ENCODE measurements at places on chromosomes 1 and 21.
A peak's percentile ranks its signal among the peaks of the same experiment; 100 is the strongest.

- no peak for DNase-seq
Measured at GRCh38 chr1:29889776-29890175, 653.5 kb downstream of the PTPRU start.

GRCh38 chr1:154193821-154194220, 1.9 kb upstream of the TPM3 start:
- DNase-seq, result no peak

- no peak for DNase-seq
Measured at GRCh38 chr1:18387307-18387706, 93.4 kb upstream of the KLHDC7A start.

DNA sequence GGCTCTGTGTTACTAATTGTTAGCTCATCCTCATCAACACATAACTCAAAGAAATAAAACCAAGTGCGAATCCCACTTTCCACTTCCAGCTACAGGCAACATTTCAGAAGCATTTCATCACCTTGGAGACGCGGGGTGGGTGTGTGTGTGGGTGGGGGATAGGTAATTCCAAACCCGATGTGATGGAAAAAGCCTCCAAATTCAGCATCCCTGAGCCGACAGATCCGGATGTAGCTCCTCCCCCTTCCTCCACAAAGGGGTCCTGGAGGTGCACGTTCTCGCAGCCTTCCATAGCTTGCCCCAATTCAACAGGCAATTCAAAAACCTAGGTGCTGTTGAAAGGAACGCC, 486 bp downstream of the HSPA13 start:
- DNase-seq, result no peak

DNA sequence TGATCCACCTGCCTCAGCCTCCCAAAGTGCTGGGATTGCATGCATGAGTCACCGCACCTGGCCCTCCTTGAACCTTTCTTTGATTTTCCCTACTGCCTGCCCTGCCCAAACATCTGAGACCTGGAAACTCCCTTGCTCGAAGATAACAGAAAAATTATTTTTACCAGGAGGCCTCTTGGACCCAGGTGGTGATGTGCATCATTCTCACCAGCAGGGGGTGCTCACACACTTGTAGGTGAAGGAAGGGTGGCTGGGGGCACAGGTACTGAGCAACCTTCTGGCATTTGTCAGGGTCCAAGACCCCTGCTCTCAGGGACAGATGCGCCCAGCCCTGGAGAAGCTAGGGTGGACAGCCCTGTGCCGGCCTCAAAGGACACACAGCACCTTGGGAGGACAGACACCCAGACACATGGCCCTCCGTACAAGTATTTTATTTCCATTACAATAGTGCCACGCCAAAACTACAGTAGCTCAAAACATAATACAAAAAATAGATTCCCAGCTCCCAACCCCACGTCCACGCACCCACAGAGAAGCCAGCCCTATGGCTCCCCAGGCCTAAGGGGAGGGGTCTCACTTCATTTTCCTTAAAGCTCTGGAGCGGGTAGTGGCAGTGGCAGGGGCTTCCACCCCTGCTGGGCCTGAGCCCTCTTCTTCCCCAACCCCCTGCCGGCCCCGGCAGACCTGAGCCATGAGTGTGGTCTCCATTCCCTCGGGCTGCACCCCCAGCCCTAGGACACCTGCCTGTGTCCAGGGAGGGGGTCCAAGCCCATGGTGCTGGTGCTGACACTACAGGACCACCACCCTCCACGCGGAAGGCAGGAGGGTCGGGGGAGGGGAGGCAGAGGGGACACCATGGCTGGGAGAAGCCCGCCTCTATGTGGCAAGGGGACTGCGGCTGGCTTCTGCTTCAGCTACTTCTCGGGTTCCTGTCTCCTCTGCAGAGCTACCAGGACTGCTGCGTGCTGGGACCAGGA, 40.4 kb upstream of the EIF4G3 start:
- peak; percentile 88 for DNase-seq

DNA sequence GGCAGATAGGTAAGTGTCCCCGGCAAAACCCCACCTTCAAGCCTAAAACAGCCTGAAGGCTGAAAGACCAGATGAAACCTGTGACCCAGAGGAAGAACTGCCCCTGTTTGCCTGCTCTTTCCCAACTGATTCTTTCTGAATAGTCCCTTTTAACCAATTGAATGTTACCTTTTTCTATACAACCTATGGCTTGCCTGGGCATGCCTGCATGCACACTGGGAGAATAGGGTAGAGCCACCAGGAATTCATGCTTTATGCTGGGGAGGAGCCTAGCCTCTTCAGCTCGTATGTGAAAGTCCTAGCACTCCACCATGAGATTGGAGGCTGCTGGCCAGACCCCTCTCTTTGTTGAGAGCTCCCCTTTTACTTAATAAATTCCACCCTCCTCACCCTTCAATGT, 340.0 kb downstream of the PTBP2 start:
- no peak for DNase-seq

DNA sequence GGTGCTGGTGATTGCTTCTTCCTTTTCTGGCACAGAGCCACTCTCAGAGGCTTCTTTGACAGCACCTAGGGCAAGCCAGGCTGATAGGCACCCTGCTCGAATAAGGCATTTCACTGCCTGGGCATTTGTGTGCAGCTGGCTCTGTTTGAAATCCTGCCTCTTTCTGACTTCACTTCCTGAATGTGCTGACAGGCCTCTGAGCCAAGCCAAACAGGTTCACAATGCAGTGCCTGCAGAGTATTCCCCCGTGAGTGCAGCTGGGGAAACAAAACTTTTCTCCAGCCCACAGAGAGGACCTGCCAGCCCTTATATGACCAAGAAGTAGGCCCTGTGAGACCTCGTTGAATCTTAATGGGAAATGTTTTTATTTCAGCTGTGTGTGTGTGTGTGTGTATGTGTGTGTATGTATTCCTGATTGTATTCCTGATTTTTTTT, 10.4 kb downstream of the JUN start:
- no peak for DNase-seq

- DNase-seq, result no peak
Measured at GRCh38 chr1:3673381-3674099, 21.2 kb downstream of the TP73 start.
